ENCODE measurements at places on chromosomes 7 and 10.

GRCh38 chr10:31581741-31582323 is 262.8 kb downstream of the ZEB1 start:
- no peak for DNase-seq

DNA sequence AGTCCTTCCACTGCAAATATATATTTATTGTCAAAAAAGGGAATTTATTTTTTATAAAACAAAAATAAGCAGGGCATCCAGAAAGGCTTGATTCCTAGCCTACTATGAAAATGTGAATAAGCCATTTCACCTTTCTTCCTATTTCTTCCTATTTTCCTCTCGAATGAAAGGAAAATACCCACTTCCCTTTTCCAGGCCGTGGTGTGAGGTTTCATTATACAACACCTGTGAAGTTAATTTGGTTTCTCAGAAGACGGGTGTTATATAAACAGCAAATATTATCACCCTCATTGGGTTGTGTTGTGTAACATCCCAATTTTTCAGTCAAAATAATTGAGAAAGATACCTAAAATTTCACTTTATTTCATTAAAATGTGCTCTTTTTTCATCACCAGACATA is 214.3 kb downstream of the DGKB start:
- no peak for DNase-seq

- DNase-seq = no peak
Observed at GRCh38 chr10:58555170-58555929, 42.7 kb downstream of the BICC1 start.

GRCh38 chr10:2425320-2425719 is 642.0 kb upstream of the PFKP start:
- DNase-seq = no peak

DNA sequence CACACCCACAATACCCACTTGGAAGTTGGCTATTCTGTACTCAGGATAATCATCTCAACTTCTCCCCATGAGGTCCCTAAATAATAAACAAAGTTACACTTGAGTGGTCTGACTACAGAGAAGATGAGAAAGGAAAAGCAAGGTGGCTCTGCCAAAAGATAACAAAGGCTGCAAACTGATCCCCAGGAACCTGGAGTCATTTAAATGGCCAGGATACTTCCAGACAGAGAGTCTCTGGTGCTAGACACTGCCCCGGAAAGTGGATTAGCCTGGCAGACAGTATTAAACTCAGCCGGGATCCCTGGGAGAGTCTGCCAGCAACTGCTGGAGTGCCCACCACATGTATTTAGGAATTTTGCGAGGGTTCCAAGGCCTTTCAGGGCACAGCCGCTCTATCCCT is 93.7 kb downstream of the DGKI start:
- DNase-seq = no peak

GRCh38 chr7:109836016-109836415 is 1254.9 kb upstream of the LRRN3 start:
- no peak for DNase-seq

Measured in AG08395 (cell line).